ENCODE measurements at places on chromosomes 11 and 22. TPM values are rescaled to one million over a fixed set of nuclear protein-coding genes. Genes with fewer than 3 reads are reported as not detected.

HEPACAM gene
- not detected for total RNA-seq

MIF gene
- 518 TPM for total RNA-seq

OR10D3 gene
- total RNA-seq, result not detected

TNNI2 gene
- not detected for total RNA-seq

ACR gene
- total RNA-seq, result not detected

LSP1 gene
- 1.6 TPM for total RNA-seq

CECR2 gene
- 0.14 TPM for total RNA-seq

SIK2 gene
- 7.7 TPM for total RNA-seq

NAALAD2 gene
- not detected for total RNA-seq

Measured in A549 treated with Mapracorat at 1 μM for 4 hours (cell line).